ENCODE measurements at places on chromosomes 12 and 14. TPM values are rescaled to one million over a fixed set of nuclear protein-coding genes. Genes with fewer than 3 reads are reported as not detected.

The KCNJ8 gene
- 20.8 TPM for polyA plus RNA-seq

DNA sequence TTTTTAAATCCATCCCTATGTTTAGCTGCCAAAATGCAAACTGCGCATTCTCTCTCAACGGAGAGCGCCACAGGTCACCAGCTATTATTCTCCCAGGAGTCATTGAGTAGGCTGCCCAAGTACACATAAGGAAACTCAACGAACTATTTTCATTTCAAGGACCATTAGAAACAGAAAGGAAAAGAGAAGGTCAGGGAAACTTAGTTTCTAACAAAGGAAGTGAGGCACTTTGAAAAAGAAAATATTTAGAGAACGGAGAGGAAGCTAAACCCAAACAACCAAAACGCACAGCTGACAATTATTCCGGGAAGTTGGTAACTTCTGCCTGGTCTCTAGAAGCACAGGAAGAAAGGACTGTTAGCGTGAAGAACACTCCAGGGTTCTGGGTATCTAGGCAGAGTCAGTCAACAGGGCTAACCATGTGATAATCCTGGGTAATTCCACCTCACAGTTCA, 23.5 kb downstream of the GPHB5 start:
- no peak for DNase-seq

- DNase-seq, result no peak
Measured at GRCh38 chr12:92488735-92489134, 214.1 kb upstream of the PLEKHG7 start.

GRCh38 chr12:1277905-1278304, 286.9 kb downstream of the ERC1 start:
- peak; percentile 16 for DNase-seq

DNA sequence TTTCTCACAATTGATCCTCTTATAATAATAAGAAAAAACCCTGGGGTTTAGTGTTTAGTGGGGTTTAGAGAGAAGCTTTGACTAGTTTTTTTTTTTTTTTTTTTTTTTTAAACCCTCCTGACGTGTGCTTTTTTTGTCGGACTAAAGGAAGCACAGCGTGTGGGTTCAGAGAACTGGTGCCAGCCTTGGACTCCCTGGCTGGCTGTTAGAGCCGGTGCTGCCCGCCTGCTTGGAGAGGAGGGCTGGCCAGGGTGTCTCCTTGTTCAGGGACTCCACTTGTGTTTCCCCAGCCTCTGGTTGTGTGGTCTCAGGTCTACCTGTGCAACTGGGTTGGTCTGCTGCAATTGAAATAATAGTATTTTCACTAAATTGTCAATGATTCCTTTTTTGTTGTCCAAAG, 54.1 kb upstream of the ASPG start:
- no peak for DNase-seq

DNA sequence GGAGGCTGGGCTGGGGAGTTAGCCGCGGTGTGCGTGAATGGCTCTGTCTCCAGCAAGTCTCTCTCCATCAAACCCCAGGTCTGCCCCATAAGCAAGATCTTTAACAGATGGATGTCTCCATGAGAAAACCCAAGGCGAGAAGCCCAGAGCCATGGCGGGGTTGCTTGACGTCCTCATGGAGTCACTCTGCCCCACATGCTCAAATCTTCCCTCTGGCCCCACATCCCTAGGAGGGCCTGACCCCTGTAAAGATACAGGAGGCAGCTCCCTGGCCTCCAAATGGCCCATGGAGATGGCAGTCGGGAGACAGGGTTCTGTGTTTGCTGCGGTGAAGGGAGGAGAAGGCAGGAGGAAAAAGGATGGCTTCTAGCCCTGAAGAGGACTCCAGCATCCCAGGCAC, 49.3 kb downstream of the C14orf132 start:
- DNase-seq, result no peak

- no peak for DNase-seq
Measured at GRCh38 chr12:18467620-18468245, 206.4 kb downstream of the PIK3C2G start.

DNA sequence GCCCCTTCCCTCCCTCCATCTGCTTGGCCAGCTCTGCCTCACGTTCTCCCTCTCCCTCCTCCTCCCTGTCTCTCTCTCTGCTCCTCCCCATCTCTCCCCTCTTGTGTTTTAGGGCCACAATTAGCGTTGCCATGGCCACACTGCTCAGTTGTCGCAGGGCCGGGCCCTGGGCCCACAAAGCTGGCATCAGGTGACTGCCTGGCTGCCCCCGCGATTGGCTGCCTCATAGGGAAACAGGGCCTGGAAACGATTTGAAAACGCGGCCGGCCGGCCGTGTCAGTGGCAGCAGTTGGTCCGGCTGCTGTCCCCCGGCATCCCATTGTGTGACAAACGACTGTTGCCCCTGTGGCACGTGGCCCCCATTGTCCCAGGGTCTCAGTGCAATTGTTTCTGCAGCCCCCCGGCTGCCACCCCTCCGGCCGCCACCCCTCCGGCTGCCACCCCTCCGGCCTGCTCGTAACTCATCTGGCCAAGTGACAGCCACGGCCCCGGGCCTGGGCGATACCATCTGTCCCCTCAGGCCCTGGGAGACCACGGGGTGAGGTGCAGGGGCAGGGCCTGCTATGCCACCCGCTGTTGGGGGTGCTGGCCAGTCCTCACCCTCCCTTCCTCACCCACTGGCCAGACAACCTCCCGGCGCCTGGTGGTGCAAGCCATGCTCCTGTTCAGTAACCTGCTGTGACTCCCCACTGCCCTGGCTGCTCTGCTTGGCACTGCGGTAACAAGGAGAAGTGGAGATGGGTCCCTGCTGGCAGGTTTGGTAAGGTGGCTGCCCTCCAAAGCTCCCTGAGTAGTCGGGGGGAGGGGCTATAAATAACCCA, 17.4 kb downstream of the FOXN4 start:
- peak; percentile 81 for DNase-seq

DNA sequence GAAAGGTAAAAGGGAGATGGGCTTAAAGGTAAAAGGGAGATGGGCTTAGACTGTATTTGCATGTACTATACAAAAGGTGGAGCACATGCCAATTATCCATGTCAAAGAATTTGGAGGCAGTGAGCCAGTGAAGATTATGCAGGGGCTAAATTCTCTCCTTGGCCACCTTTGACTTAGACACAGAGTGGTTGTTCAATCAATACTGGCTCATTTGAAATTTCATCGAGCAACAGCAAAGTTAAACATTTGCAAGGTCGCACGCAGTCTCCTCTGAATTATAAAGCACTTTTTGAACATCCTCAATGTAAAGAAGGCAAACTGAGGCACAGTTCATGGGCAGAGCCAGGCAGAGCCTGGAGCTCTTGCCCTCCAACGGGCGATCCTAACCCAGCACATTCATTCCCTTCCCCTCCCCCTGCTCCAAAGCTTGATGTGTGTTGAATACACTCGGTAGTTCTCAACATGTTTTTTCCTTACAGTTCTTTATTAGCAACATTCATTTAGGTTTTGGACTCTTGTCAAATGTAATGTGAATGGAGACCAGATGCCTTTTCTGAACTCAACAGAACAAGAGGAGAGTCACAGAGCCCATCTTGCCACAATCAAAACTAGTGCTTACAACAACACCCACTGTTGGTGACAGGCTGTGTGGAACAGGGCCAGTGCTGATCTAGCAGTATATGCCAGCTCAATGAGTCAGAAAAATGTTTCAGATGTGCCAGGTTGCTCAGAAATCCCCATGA, 169.7 kb upstream of the G2E3 start:
- no peak for DNase-seq

DNA sequence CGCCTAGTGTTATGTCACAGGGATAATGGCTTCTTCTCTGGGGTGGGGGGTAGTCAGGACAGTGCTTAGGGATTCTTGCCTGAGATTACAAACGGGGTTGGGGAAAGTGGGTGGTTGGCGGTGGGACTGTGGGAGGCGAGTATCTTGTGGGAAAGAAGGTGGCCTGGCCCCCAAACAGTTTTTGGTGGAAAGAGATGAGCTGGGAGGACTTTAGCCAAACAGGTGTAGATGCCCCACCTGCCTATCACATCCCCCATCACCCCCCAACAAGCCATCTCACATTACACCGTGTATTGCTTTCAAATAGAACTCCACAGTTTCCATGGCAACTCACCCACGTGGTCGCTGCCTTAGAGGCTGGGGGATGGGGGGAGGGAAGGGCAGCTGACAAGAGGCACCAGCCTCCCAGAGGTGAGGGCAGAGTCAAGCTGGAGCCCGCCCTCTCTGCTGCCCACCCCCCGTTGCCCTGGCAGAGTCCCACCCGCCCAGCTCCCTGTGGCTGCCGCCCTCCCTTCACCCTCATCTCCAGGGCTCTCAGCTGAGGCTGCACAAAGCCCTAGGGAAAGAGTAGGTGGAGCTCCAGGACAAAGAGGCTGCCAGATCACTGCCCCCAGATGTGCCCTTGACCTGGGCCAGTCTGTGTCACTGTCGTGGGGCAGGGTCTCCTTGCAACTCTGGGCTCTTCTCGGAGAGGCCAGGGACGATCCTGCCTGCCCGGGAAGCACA, 98.3 kb downstream of the LRRC74A start:
- no peak for DNase-seq
